ENCODE measurements at places on chromosomes 4 and X. TPM values are rescaled to one million over a fixed set of nuclear protein-coding genes. Genes with fewer than 3 reads are reported as not detected.

Gene SLC7A11
- 1.3 TPM for total RNA-seq

Gene ADH1B
- total RNA-seq, result 12.8 TPM

Gene MAGEB10
- 4.2 TPM for total RNA-seq

Gene SMIM10
- 49.8 TPM for total RNA-seq

Gene TAF7L
- total RNA-seq, result 54.6 TPM

Gene XAGE1A
- not detected for total RNA-seq

Gene CDX4
- not detected for total RNA-seq

Gene QRFPR
- total RNA-seq, result not detected

Gene SSX3
- total RNA-seq, result 4.1 TPM

Gene AASDH
- 18.5 TPM for total RNA-seq

Gene SSX2
- total RNA-seq, result 12.4 TPM

- no peaks in the 10 kb centered on the region for H3K36me3 ChIP-seq
- H3K4me3 ChIP-seq, result no peak overlapping the region
- no peaks in the 10 kb centered on the region for H3K27me3 ChIP-seq
- no peak for DNase-seq
Observed at GRCh38 chr4:169249214-169249973, 21.4 kb downstream of the SH3RF1 start.

DNA sequence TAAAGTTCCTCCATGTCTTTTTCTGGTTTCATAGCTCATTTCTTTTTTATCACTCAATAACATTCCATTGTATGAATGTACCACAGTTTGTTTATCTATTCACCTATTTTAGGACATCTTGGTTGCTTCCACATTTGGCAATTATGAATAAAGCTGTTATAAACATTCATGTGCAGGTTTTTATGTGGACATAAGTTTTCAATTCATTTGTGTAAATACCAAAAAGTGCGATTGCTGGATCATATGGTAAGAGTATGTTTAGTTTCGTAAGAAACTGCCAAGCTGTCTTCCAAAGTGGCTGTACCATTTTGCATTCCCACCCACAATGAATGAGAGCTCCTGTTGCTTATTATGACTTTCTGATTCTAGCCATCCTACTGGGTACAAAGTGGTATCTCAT, 36.3 kb upstream of the ZFX start:
- H3K27me3 ChIP-seq, result no peaks in the 10 kb centered on the region
- no peak for DNase-seq
- H3K27ac ChIP-seq, result no peak overlapping the region

GRCh38 chrX:138710866-138711341, 613 bp downstream of the FGF13 start:
- no peak for DNase-seq
- H3K27me3 ChIP-seq, result no peaks in the 10 kb centered on the region
- H3K4me3 ChIP-seq, result peak overlapping the region; percentile 35
- H3K36me3 ChIP-seq, result no peaks in the 10 kb centered on the region

DNA sequence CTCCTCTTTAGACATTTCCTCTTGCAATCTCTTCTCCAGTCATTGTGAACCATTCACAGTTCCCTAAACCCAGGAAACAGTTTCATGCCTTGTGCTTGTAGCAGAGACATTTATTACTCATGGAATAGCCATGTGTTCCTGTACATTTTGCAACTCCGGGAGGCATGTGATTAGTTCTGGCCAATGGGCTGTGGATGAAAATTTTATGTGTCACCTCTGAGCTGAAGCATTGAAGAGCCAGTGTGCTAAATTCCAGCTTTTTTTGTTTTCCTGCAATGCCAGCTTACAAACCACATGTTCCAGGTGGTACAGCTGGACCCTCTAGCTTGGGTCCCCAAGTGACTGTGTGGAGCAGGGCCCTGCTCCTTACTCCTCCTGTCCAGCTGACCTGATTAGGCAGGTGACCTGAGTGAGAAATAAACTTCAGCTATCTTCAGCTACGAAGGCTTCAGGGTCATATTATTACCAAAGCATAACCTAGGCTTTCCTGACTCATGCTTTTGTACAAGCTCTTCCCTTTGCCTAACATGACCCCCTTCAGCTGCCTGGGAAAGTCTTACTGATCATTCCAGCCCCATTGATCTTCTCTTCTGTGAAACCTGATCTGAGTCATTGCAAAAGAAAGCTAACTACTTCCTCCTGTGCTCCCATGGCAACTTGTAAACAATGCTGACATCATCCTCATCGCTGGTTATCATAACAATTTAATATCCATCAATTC, 200.4 kb downstream of the PTTG2 start:
- no peak overlapping the region for H3K27ac ChIP-seq
- no peak overlapping the region for H3K4me3 ChIP-seq
- DNase-seq, result no peak
- no peaks in the 10 kb centered on the region for H3K36me3 ChIP-seq

GRCh38 chr4:55184600-55185523, 59.5 kb upstream of the KDR start:
- no peaks in the 10 kb centered on the region for H3K27me3 ChIP-seq
- DNase-seq, result peak; percentile 16
- H3K36me3 ChIP-seq, result no peaks in the 10 kb centered on the region
- no peak overlapping the region for H3K4me3 ChIP-seq
- no peaks in the 10 kb centered on the region for H3K4me1 ChIP-seq
- H3K27ac ChIP-seq, result no peak overlapping the region

DNA sequence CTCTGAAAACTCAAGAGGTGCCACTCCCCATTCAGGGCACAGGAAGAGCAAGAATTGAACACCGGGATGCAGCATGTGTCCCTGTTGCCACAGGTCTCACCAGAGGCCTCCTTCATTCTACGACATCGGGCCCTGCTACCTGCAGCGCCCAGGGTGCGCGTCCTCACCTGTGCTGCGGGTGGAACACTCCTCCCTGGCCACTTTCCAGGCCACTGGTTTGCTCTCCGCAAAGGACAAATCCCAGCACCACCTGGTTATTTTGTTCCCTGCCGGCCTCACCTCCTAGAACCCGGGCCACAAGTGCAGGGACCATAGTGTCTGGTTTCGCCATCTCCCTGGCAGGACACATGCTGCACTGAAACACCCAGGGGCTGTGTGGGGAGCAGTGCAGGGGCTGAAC, 14.3 kb upstream of the FAM3A start:
- H3K27me3 ChIP-seq, result no peaks in the 10 kb centered on the region
- no peaks in the 10 kb centered on the region for H3K4me1 ChIP-seq

DNA sequence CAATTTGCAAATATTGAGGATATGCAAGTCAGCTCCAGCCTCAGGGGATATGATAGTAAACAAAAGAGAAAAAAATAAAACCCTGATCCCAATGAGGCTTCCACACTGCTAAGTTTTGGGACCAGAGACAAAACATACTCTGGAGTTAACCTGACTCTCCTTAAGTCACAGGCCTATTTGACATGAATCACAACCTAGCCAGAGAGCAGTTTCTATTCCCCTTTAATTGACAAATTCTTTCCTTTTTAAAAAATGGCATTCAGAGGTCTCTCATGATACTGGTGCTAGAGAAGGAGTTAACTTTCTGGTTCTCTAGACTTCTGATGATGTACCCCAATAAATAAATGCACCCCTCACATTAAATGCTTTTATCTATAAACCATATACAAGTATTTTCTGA, 8.8 kb downstream of the ACSL1 start:
- H3K4me1 ChIP-seq, result peaks cover 10% of the 10 kb centered on the region
- DNase-seq, result no peak
- no peaks in the 10 kb centered on the region for H3K27me3 ChIP-seq
- peak overlapping the region; percentile 82 for H3K27ac ChIP-seq

- H3K4me1 ChIP-seq, result no peaks in the 10 kb centered on the region
- no peaks in the 10 kb centered on the region for H3K27me3 ChIP-seq
- no peaks in the 10 kb centered on the region for H3K36me3 ChIP-seq
- no peak overlapping the region for H3K27ac ChIP-seq
- no peak overlapping the region for H3K4me3 ChIP-seq
Observed at GRCh38 chr4:109233570-109233969, 68.9 kb downstream of the COL25A1 start.

- H3K4me3 ChIP-seq, result no peak overlapping the region
- peaks cover 78% of the 10 kb centered on the region for H3K27me3 ChIP-seq
- DNase-seq, result no peak
- no peak overlapping the region for H3K27ac ChIP-seq
Observed at GRCh38 chr4:13537832-13538177, 6.5 kb downstream of the NKX3-2 start.

DNA sequence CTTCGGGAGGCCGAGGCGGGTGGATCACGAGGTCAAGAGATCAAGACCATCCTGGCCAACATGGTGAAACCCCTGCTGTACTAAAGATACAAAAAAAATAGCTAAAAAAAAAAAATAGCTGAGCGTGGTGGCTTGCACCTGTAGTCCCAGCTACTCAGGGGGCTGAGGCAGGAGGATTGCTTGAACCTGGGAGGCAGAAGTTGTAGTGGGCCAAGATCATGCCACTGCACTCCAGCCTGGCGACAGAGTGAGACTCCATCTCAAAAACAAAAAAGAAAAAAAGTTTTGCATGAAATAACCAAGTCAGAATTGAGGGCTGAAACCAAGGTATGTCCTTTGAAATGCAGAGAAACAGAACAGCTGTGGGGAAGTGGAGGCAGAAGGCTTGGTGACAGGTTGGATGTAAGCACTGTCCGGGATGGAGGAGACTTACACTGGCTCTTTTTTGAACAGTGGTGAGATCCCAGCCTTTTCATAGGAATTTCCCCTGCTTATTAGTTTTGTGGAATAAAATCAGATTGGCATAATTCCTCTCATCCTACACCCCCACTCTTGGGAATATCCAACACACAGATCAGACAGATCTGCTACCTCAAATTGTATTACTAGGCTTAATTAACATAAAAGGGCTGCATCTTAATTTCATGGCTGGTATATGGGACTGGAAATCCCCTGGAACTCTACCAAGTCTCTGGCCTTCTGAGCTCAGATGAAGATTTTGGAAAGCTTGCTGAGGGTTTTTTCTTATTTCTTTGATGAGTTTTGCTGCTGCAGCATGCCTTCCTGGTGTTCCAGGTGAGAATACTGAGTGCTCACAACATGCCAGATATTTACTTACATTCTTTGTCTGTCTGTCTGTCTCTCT, 18.8 kb upstream of the C4orf36 start:
- H3K4me1 ChIP-seq, result no peaks in the 10 kb centered on the region
- no peaks in the 10 kb centered on the region for H3K36me3 ChIP-seq
- H3K27me3 ChIP-seq, result no peaks in the 10 kb centered on the region
- no peak for DNase-seq
- H3K4me3 ChIP-seq, result no peak overlapping the region

GRCh38 chr4:157045507-157046127, 30.3 kb upstream of the GLRB start:
- no peak overlapping the region for H3K4me3 ChIP-seq
- no peaks in the 10 kb centered on the region for H3K36me3 ChIP-seq
- H3K4me1 ChIP-seq, result no peaks in the 10 kb centered on the region
- no peaks in the 10 kb centered on the region for H3K27me3 ChIP-seq
- peak; percentile 22 for DNase-seq
- H3K27ac ChIP-seq, result no peak overlapping the region

DNA sequence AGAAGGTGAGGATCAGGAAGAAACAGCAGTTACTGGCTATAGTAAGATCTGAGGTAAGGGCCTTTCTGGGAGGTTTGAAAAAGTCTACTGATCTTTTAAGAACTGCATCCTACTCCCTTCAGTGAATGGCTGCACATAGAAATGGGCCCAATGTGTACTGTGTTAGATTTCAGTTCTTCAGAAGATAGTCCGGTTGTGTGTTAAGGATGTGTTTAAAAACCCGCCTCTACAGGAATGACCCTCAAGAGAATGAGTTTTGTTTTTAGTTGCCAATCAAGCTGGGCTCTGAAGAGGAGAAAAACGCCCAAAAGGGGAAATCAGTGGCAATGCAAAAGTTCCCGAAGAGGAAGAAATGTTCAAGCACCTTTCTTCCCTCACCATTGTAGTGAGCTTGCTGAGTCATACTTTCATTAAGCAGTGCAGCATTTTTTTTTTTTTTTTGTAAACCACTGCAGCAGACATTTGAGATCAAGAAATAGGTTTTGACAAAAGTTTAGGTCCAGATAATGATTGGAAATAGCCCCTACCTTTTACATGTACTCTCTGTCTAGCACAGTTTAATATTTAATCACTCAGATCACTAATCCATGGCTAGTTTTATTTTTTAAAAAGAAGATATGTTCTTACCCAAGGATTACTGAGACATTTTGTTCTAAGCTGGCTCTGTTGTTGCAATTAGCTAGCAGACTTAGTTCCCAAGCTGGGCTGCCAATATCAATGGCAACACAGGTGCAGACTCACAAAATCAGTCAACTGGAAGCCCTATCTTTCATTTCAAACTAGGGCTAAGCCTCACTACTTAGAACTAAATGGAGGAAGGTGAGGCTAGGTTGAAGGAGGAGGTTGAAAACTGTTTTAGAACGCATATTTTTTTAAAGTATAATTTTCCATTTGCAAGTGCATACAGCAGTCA, 7.0 kb upstream of the TRPC5OS start:
- no peaks in the 10 kb centered on the region for H3K36me3 ChIP-seq
- H3K27ac ChIP-seq, result no peak overlapping the region
- no peak overlapping the region for H3K4me3 ChIP-seq
- no peaks in the 10 kb centered on the region for H3K27me3 ChIP-seq
- no peak for DNase-seq

- H3K36me3 ChIP-seq, result no peaks in the 10 kb centered on the region
- H3K4me1 ChIP-seq, result no peaks in the 10 kb centered on the region
- no peak overlapping the region for H3K4me3 ChIP-seq
- DNase-seq, result no peak
- H3K27ac ChIP-seq, result no peak overlapping the region
Observed at GRCh38 chrX:129649268-129650182, 5.2 kb downstream of the APLN start.

DNA sequence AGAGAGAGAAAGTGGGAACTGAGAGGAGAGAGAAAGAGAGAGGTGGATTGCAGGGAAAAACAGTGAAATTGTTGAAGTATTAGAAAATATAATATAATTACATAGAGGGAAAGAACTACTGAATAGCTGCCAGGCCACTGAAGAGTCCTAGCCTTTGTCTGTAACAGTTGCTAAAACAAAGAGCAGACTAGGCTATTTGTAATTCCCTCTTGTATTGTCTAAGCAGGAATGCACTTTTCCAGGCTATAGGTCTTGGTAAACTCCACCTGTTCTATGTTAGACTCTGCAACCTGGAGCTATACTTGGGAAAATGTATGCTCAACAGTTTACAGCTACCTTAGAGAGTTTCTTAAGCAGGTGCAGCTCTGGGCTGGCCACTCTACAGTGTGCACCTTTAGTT, 1063.3 kb downstream of the ADGRL3 start:
- no peaks in the 10 kb centered on the region for H3K36me3 ChIP-seq
- no peak overlapping the region for H3K4me3 ChIP-seq
- H3K27ac ChIP-seq, result no peak overlapping the region

GRCh38 chr4:152283801-152284470, 252.0 kb downstream of the FBXW7 start:
- no peak for DNase-seq
- H3K27ac ChIP-seq, result no peak overlapping the region
- no peaks in the 10 kb centered on the region for H3K36me3 ChIP-seq
- H3K4me1 ChIP-seq, result no peaks in the 10 kb centered on the region
